CMK (cell line): ENCODE measurements at places on chromosomes 5 and 9.

GRCh38 chr9:91150998-91151717, 210.6 kb downstream of the AUH start:
- no peak for DNase-seq

GRCh38 chr9:94086486-94087345, 2.5 kb downstream of the PTPDC1 start:
- DNase-seq, result no peak

DNA sequence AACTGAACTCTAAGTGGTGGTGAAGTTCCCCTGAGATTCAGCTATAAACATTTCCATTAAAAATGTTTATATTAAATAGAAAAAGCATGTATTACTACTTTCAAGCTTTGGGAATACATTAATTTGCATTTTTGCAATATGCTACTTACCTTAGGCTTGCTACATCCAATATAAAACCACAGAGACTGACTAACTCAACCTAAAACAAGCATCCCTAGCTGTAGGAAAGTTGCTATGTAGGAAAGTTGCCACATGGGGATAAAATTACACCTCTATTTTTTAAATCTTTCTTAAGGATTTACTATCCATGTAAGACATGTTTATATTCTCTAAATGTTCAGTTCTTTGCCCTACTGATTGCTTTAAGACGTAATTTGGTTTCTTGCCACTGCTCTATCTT, 12.8 kb downstream of the SCAMP1 start:
- no peak for DNase-seq

GRCh38 chr9:107174441-107174840, 108.6 kb upstream of the RAD23B start:
- no peak for DNase-seq

DNA sequence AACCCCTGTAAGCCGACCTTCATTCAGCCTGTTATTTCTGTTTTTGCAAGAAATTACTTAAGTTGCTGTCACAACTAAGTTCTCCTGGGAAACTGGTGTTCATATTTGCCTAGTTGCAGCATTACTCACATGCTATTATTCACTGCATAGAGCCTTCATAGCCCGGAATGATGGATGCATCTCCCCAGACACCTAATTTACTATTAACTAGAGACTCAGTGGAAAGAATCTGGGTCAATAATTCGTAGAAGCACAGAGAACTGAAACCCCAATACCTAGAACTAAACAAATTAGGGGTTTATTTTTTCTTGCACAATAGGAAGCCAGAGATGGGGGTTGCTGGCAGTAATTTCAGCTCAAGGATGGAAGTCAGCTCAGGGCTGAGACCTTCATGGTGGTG, 45.7 kb upstream of the FAM170A start:
- no peak for DNase-seq

DNA sequence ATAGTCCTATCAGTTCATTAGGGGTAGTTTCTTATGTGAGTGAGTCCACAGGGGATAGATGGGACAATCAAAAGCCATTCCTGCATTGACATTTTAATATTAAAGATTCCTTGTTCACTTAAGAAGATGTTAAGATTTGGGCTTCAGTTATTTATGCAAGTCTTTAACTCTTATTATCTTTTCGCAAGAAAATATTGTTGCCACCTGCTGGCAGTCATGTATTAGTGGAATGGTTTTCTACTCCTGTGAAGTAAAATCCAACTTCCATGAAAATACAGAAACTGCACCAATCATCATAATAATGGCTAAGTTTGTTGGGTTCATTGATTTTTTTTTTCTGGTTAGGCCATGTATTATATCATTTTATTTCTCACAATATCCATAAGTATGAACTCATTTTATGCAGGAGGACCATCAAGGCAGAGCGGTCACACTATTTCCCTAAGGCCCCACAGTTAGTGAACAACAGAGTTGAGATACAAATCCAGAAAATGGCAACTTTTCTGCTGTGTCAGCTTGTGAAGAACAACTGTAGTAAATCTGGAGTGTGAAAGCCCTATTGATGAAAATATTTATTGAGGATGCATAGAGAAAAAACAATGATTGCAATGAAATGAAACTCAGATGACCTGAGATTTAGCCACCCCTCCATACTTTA, 88.5 kb upstream of the TXNDC8 start:
- no peak for DNase-seq

DNA sequence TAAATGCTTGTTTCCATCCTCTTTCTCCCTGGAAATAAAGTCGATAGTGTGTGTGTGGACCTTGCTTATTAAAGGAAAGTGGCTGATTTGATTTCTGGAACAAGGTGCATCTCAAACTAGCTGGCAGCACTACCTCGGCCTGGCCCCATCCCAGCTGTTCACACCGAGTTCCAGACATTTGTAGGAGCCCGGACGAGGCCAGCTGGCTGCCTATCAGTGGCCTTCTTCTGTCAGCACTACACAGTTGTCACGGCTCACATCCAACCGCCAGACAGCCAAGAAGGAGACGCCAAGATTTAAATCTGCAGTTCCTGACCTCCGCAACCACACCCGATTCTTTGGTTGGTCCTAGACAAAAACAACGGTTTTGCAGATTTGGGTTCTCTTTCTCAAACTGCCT, 63.6 kb downstream of the PALM2AKAP2 start:
- DNase-seq, result no peak
